ENCODE measurements at places on chromosomes 16 and 17. TPM values are rescaled to one million over a fixed set of nuclear protein-coding genes. Genes with fewer than 3 reads are reported as not detected.
A peak's percentile ranks its signal among the peaks of the same experiment; 100 is the strongest.

DNA sequence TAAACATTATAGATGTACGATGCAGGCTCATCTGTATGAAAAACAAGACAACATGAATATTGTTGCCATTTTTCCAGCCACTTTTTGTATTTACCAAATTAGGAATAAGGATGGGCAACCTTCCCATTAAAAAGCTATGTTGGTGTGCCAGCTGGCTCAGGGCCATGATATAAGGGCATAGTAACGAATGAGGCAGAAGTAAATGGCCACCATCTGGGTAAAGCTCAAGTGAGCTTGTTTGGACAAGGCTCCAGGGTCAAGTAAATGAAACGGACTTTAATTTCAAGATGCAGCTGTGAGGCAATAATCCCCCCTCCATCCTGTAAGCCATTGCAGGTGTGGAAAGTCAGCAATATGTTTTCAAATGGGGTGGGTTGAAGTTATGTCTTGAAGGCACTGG lies 930.9 kb upstream of the CDH8 start:
- no peak for DNase-seq

GRCh38 chr17:9924735-9925191 lies 19.7 kb upstream of the RCVRN start:
- peak; percentile 66 for DNase-seq

GRCh38 chr17:81223762-81224130 lies 981 bp upstream of the CEP131 start:
- no peak for DNase-seq

DNA sequence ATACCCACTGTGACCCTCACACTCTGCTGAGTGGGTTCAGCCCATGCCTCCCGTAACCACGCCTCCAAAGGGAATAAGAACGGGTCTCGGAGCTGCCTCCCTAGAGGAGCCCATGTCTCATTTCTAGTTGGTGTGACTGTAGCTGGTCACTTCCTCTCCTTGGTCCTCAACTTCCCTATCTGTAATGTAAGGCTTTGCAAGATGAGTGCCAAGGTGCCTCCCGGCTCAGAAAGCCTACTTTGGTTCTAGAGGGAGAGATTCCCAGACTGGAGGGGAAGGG lies 20.8 kb downstream of the C16orf74 start:
- DNase-seq: no peak

GRCh38 chr17:74851612-74852236 lies 8.0 kb downstream of the GRIN2C start:
- DNase-seq: no peak

Gene OR4D2
- total RNA-seq: not detected

Gene ZNF385C
- total RNA-seq: 2.3 TPM

Gene KRTAP4-6
- not detected for total RNA-seq

- DNase-seq: no peak
Measured at GRCh38 chr16:1466054-1466453, 8.8 kb downstream of the CLCN7 start.

GRCh38 chr16:29688172-29688571 lies 9.2 kb downstream of the QPRT start:
- DNase-seq: no peak

DNA sequence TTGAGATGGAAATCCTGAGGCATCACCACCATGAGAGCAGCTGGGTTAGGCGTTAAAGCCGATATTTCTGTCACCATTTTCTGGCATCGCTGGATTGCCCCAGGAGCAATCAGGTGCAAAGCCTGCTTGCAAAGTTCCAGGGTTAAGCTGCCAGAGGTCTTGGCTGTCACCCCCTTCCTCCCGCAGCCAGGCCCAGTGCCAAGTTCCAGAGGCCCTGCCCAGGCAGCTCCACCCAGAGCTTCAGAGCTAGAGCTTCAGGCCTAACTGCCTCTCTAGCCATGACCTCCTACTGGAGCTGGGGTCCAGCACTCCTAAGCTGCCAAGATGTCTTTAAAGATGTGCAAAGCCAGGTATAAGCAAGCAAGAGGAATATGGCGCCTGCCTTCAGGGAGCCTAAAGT lies 8.8 kb upstream of the TMEM238L start:
- no peak for DNase-seq

DNA sequence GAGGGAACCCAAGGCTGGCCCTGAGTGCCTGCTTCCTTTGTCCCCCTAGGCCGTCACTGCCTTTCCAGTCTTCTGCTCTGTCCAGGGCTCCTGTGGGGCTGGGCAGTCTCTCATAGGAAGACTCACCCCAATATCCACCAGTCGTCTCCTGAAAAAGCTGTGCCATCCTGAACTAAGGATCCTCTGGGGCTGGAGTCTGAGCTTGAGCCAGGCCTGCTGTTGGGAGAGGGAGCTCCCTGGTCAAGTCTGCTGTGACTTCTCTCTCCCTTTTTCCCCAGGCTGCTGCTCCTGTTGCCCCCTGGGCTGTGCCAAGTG lies 963 bp downstream of the MT1H start:
- no peak for DNase-seq

- DNase-seq: no peak
Measured at GRCh38 chr17:538181-538973, 176.3 kb downstream of the VPS53 start.

DNA sequence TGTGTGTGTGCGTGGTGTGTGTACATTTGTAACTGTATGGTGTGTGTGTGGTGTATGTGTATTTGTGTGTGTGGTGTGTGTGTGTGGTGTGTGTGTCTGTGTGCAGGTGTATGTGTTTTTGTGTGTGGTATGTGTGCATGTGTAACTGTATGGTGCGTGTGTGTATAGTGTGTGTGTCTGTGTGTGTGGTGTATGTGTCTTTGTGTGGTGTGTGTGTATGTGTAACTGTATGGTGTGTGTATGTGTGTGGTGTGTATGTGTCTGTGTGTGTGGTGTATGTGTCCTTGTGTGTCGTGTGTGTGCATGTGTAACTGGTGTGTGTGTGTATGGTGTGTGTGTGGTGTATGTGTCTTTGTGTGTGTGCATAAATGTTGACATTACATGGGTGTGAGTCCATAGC lies 163.7 kb upstream of the PLCG2 start:
- DNase-seq: no peak

DNA sequence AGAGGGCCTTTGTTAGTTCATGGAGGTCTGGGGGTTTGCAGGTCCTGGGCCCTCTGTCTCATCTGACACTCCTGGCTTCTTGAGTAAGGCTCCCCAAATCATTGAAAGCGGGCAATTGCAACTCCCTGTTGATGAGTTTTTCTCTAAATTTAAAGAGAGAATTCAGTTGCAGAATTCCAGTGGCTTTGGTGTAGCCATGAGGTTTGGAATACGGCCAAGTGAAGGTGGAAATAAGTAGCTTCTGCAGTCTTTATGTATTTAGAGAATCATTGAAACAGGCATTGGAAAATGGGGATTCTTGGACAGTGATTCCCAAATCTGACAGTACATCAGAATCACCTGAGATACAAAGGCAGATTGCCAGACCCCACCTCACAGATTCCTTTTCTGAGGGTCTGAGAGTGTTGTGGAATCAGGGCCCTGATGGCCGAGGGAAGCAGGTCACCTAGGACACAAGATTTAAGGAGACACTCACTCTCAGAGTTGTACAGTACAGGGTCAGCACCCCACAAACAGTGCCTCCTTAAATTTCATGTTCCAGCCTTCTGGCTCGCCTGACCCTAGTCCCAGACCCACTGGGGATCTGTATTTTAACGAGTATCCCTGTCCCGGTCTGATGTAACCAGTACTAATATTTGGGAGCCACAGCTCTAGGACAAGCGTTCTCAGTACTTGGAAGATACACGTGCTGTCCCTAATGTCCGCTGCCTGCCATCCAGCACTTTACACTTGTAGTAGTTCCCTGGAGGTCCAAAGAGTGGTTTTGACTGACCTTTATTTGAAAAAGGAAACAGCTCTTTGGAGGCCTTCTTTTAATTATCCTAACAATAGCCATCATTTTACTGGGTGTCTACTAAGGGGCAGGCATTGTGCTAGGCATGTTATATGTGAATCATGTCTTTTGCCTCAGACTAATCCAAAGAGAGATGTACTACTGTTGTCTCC lies 37.8 kb downstream of the YPEL2 start:
- DNase-seq: no peak

DNA sequence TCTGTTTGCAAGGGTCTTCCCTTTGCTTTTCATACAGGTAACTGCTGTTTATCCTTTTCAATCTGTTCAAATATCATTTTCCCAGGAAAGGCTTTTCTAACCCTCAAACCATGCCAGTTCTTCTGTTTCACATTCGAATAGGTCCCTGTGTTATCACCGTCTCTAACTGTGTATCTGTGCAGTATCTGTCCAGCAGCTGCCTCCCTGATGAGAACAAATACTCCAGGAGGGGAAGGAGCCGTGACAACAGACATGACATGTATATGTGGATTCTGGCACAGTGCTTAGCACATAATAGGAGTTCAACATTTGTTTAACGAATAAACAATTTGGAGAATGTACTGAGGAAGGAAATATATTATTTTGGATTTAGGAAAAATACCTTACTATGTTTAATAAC lies 95.7 kb downstream of the STX8 start:
- DNase-seq: no peak

All from HepG2 (cell line).